ENCODE measurements at places on chromosomes 1 and 21. TPM values are rescaled to one million over a fixed set of nuclear protein-coding genes. Genes with fewer than 3 reads are reported as not detected.

DNA sequence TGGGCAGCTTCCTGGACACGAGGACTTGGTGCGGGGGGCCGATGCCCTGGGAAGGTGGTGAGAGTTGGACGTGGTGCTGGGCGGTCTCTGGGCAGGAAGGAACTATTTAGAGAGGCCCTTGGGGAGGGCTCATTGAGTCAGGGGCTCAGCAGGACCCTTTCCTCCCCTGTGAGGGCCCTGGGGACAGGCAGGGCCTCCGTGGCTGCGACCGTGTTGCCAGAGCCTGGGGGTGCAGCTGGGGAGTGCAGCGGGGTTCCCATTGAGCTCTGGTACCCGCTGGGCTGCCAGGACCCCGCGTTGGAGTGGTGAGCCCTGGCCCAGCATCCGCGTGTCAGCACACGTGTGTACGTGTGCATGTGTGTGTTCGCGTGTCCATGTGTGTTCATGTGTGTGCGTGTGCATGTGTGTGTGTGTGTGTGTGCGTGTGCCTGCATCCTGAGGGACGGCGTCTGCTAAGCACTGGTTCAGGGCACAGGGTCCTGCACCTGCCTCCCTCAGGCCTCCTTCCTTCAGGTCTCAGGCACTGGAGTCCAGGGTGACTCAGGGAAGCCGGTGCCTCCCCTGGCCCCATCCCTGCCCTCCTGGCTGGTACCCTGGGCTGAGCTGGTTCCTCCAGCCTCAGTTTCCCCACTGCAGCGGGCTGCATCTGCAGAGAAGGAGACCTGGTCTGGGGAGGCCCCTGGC is 10.7 kb downstream of the RNF223 start:
- no peak for DNase-seq

Gene LAMB3
- total RNA-seq, result 138 TPM

GRCh38 chr1:200972985-200973742 is 50.4 kb downstream of the KIF21B start:
- DNase-seq, result no peak

Gene ADARB1
- total RNA-seq, result 42.9 TPM

DNA sequence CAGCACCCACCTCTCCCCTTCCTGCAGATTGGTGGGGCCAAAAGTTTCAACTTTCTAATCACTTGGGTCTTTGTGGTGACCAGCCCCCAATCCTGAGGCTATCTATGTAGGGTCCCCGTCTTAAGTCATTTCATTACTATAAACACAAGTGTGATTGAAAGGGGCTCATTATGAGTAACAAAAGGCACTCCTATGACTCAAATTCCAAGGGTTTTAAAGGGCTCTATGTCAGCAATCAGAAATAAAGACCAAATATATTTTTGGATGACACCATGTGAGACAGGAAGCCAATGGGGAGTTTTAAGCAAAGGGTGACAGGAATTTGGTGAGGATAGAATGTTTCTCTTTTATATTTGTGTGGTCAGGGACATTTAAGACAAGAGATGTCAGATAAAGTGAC is 6.2 kb downstream of the ERO1B start:
- no peak for DNase-seq

DNA sequence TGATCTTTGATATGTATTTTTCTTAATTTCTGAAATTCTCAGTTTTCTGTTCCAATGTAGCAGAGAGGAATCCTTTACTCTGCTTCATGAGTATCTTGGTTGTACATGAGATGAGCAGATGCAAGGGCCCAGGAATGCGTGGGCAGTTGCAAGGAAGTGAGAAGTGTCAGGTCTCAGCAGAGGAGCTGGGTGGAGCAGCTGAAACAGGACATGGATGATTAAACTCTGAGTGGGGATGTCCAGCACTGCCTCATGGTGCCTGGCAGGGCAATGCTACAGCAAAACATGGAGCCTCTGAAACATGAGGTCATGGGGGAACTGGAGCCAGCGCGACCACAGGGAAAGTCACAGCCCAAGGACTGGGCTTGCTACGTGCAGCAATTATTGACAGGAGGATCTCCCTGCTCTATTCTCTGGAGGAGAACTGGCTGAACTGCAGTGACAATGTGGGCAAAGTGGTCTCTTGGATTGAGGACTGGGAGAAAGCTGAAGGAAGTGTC is 48.4 kb downstream of the COLGALT2 start:
- no peak for DNase-seq

GRCh38 chr1:159700312-159700711 is 14.1 kb downstream of the CRP start:
- DNase-seq, result no peak

Gene MACF1
- total RNA-seq, result 444 TPM
